ENCODE measurements at places on chromosomes 5 and 9. TPM values are rescaled to one million over a fixed set of nuclear protein-coding genes. Genes with fewer than 3 reads are reported as not detected.

The POC5 gene
- 17.8 TPM for total RNA-seq

The SLC6A19 gene
- total RNA-seq, result not detected

DNA sequence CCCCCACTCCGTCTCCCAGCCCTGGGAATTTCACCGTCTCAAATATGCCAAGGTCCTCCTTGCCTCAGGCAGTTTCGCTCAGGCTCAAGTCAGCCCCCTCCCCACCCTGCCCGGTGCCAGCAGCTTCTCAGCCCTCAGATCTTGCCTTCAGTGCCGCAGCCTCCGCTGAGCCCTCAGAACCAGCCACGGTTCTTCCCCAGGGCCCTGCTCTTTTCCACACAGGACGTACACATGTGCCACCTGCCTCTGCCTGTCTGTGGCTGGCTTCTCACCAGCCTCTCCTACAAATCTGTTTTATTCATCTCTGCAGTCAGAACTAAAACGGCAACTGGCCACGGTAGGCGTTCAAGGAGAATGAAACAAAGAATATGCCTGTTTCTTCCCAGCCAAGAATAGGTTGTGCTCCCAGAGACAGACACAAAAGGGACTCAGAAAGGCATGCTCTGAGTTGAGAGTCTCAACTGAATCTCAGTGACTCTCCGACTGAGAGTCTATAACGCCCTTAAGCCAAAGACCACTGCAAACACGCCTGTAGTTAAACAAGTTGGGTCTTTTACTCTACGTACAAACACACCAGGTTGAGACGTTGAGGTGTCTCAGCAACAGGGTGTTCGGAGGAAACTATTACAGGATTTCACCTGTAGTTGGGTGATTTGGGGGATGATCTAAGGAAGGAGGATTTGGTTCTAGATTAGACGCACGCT, 10.6 kb upstream of the GRIN1 start:
- DNase-seq, result no peak

DNA sequence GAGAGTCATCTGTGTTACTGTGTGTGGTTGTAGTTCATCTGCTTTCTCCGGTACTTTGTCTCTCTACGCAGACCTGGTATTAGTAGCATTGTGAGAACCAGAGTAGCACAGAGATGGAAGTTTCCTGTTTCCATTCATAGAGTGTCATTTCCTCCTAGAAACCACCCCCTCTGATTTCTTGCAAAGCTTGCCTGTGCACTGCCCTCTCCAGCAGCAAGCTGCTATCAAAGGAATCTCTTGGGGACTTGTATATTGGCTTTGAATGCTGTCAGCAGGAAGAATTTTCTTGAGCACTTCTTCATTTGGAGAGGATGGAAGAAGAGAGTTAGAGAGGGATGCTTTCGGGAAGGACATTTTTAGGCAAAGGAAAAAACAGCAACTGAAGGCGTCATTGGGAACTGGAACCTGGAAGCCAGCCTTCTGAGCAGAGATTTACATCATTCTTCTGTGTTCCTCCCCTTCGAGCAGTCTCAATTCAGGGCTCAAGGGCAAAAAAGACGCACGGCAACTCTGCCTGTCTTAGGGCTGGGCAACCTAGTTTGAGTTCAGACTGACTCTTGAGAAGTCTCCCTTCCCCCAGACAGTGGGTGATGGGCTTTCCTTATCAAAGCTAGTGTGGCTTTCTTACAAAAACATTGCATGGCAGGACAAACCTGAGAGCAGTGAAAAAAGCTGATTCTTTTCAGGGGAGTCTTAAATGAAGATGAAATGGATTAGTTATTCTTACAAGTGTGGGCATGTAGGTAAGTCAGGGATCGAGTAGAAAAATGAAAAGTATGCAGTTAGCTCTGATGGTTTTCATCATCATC, 226.3 kb downstream of the AOPEP start:
- DNase-seq, result no peak

DNA sequence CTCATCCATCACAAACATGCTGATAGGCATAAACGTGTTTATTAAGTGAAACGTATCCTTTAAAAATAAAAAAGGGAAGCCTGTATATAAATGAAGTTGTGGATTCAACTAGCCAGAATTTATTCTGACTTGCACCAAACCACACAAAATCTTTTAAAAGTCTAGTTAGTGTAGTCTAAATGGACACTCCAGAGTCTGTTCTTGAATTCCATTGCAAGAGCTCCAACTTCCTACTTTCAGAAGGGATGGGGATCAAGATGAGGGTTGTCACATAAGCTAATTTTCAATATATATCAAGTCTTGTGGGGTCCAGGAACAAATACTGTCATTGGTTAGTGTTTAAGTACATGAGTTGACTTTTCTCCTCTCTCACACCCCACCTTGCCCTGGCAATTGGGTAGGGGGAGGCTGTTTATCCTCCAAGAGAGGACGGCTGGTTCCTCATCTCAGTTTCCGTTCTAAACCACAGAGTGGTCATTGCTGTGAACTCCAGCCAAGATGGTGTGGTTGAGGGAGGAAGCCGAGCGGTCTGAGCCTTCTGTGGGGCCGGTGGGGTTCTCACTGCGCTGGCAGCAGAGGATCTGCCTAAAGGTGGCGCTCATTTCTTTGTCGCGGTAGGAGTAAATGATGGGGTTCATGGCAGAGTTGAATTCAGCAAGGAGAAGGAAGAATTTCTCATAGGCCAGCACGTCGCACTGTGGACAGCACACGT, 163.2 kb downstream of the LPAR1 start:
- DNase-seq, result no peak

The VDAC1 gene
- 234 TPM for total RNA-seq

DNA sequence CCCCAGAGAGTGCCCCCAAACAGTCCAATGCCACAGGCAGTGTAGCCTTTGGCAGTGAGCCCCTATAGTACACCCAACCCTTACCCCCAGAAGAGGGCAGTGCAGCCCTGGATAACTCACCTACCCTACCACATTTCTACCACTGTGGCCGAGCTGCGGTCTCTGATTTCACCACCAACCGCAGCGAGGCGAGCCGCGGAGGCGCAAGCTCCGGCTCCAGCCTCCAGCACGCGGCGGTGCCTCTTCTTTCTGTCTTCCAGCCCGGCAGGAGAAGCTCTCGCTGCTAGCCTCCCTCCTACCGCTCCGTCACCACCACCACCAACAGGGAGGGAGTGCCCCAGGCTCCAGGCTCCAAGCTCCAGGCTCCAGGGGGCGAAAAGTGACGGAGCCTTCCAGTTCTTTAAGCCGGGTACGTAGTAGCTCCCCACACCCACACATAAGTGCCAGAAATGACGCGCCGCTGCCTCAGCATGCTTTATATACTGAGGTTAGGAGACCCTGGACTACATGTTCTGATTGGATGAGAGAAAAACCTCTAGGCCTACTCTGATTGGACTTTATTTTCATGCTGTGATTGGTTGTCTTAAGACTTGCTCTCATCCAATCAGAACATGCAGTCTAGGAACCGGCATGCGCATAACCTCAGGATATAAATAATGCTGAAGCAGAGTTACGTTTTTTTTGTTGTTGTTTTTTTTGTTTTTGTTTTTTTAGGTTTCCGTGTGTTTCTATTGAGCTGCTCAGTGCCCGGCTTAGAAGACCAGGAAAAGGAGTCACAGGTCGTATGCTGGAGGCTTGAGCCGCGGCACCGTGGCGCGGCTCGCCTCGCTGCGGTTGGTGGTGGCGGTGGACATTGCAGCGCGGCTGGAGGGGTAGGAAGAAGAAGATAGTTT, at the start of gene PCAT7:
TSS of gene PCAT7 (plus strand) at position 645 of the 893 bp plus-strand sequence.
- DNase-seq, result peak; percentile 64

Measured in neural crest cell (in vitro differentiated cells).